ENCODE measurements at places on chromosomes 6 and 20.
A peak's percentile ranks its signal among the peaks of the same experiment; 100 is the strongest.

DNA sequence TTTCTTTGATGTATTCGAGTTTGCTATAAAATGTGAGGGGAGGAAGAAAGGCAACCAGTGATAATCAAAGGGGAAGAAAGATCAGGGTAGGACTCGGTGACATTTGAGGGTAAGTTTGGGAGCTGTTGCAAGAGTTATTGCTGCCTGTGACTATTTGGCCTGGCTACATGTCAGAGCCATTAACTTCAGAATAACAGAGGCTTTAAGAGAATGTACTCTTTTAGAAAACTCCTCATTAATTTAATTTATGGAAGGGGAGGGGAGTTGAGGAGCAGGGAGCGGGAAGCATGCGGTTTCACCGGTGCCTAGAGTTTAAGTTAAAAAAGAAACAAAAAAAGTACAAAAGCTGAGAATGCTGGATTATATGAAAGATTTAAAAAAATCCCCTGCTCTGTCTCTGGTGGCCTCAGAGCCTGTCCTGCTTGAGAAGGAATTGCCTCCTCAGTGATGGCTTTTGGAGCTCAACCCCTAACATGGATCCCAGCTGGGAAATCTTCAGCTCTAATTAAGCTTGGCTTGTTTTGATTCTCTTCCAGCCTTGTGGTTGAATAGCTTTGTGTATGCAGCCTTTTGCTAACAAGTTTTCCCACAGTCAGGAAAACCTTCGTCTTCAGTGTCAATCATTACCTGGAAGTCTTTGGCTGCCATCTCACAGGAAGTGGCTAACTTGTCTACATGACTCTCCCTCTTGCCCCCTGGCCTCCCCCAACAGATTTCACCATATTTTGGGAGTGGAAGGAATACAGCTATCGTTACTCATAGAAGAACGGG is 238.2 kb downstream of the SOX4 start:
- no peak for DNase-seq

- no peak for DNase-seq
Observed at GRCh38 chr6:137830511-137830911, 36.5 kb upstream of the TNFAIP3 start.

DNA sequence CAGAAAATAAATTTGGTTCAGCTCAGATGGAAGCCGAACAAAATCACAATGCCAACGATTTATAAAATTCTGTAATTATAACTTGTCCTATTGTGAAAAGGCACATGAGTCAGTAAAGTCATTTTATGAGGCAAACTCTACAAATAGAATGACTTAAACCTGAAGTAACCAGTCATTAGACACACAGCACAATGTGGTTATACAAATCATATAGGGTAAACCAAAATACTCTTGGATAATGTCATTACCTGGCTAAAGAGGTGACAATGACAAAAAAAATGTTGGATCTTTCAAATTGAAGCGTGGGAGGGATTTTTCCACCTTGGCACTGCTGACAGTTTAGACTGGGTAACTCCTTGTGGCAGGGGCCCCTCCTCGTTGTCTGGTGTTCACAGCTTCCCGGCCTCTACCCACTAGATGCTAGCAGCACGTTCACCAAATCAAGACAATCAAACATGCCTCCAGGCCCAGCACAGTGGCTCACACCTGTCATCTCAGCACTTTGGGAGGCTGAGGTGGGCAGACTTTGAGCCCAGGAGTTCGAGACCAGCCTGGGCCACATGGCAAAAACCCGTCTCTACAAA is 5.0 kb downstream of the ANKRD60 start:
- DNase-seq, result no peak

- DNase-seq, result no peak
Observed at GRCh38 chr20:63072231-63072791, 65.5 kb upstream of the BHLHE23 start.

- DNase-seq, result no peak
Observed at GRCh38 chr6:54196905-54197304, 85.7 kb downstream of the MLIP start.

DNA sequence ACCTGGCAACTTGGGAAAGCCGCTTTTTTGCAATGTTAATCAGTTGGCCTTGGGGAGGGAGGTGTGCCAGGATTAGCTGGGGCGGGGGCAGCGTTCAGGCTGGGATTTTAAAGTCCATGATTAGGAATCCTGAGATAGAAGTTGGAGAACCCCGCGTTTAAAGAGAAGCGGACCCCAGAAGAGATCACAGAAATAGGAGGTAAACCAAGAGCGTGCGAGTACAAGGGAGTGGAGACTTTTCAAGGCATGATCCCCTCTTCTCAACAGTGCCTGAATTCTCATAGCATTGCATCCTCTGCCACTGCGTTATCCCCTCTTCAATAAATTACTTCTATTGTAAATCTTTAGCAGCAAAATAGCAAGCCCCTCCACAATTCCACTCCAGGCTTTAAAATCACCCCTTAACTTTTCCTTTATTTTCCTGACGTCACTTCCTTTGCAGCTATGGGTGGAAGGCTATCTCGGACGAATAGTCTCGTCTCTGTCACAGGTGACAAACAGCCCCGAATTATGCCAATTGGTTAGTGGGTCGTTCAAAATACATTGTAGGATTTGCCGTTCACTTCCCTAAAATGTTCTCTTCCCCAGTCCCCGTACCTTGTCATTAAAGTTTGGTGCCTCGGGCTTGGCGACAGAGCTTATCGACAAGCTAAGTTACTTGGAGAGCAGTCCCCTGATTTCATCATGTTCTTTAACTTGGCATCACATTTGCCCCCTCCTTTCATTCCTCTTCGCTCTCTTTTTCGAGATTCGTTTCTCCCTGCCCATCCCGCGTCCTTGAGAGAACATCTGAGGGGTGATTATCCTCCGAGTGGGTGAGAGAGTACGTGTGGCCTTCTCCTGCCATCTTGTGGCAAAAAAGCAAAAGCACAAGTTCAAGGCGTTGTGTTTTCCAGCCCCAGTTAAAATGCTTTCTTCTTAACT is 17.1 kb downstream of the OR2B2 start:
- peak; percentile 83 for DNase-seq

DNA sequence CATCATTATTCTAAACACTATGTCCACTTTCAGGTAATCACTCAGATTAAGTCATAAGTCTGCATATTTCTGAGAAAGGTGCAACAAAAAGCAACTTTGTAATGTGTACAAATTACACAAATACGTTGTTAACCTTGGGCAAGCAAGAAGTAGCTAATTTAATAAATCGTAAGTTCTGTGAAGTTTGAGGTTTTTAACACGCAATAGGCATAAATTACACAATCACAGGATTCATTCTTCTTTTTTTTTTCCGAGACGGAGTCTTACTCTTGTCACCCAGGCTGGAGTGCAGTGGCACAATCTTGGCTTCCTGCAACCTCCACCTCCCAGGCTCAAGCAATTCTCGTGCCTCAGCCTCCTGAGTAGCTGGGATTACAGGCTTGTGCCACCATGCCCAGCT is 57.2 kb upstream of the F13A1 start:
- no peak for DNase-seq

DNA sequence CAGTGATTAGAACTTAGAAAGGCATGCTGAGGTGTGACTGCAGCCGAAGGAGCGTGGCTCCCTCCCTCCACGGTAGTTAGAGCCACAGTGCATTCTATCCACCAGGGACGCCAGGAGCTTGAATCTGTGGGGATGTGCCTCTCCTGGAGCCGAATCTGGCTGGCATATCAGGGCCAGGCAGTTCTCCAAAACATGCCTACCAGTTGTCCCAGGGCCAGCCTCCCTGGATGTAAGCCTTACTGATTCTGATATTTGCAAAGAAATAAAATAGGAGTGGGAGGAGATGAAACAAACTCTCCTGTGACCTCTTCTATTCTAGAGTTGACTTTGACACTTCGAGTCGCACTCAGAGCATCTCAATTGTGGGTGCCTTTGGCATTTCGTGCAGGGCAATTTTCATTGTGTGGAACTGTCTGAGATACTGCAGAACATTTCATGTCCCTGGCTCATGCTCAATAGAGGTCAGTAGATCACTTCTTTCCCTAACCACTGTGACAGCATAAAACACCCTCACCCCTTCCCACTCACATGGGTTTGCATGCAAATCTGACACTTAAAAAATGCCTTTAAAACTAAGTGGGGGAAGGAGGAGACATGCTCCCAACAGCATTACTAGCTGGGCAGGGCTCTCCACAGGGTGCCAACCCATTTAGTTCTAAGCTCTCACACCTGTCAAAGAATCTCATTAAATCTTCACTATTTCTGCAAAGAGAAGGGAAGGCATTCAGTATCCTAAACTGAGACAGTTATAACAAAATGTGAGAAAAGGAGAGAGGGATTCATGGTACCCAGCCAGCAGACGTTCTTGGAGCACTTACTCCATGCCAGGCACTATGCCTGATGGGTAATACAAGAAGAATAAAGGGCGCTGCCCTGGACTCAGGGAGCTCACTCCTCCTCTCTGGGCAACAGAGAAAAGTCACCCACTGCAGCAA is 378.9 kb downstream of the PREX1 start:
- DNase-seq, result no peak

DNA sequence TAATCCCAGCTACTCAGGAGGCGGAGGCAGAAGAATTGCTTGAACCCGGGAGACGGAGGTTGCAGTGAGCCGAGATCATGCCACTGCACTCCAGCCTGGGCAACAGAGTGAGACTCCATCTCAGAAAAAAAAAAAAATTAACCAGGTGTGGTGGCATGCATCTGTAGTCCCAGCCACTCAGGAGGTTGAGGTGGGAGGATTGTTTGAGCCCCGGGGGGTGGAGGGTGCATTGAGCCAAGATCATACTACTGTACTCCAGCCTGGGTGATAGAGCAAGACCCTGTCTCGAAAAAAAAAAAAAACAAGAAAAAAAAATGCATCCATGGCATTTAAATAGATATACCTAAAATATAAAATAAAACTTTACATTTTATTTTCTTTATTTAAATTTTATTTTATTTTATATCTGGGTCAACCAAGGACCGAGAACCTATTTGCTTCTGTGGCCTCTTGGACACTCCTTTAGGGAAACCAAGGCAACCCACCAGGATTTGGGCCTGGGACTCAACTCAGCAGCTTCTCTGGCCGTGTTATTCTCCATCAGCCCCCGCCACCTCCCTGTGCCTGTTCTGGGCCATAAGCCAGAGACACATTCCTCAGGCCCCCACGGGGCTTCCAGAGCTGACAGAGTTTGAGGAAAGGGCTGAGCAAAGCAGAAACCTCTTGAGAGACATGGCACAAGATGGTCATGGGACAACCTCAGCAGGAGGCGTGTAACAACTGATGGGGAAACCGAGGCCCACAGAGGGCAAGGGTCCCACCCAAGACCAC is 6.2 kb downstream of the SNTA1 start:
- no peak for DNase-seq

DNA sequence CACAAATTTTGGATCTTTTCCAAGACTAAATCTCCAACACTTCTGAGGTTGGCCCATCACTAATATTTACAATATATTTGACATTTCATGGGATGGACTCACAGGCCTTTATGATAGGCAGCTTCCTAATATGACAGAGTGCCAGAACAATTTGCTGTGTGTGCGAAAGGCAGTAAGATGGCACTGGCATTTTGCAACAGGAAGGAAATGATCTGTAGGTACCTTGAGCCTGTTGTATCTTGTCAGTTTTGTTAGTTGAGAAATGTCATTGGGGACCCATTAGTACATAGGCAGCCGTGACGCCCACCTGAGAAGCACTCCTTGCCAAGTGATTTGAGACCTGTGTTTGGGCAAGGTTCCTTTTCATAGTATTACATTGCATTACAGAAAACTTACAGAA is 153.4 kb upstream of the HEY2 start:
- no peak for DNase-seq

DNA sequence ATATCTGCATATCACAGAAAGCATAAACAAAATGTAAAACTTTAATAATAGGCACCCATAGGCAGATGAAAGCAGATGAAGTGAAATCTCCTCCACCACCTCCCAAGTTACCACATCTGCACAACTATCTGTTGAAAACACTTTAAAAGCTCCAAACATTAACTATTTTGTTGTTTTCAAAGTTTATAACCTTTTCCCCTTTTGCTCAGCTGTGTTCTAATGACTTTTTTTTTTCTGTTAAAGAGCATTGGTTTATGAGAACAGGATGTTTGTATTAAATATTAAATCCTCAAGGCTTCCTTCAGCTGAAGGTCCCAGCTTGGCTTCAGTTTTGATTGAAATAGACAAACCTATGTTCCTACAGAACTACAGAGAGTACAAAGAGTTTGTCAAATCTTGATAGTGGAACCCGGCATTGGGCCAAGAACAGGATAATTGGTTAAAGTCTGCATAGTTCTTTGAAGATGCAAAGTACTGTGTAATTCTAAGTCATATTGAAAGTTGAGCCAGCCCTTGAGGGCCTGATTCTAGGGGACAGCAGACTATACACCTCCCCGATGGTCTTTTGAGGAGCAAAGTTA is 255.1 kb upstream of the JAG1 start:
- no peak for DNase-seq

DNA sequence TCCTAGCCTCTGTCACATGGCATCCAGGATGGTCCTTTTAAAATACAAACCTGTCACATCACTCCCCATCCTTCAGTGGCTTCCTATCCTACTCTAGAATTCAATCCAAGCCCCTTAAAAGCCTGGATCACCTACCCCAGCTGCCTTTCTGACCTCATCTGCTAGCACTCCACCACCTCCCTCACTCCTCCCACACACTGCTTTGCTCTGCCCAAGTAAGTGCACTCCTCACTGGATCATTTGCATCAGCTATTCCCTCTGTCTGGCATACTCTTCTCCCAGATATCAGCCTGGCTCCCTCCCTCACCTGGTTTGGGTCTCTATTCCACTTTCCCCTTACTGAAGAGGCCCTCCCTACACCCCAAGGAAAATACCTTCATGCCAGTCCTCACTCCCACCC is 10.5 kb downstream of the C6orf136 start:
- no peak for DNase-seq

GRCh38 chr6:43376551-43376981 is 7.1 kb upstream of the ZNF318 start:
- DNase-seq, result no peak

DNA sequence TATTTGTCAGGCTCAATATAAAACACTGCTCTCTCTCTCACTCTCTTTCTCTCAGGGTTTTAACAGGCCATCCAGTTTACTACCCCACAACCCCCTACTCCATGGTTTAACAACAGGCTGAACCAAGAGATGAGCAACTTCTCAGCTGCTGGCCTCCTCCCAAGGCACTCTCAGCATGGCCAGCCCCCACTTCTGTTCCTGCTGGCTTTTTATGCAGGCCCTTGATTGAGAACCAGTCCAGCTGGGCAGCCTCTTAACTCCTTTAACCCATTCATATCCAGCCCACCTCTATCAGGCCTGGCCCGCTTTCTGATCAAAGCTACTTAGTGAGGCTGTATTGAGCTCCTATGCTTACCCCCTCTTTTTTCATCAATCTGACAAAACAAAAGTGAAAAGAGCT is 346.8 kb upstream of the POU3F2 start:
- DNase-seq, result no peak

GRCh38 chr6:30238178-30238795 is 25.1 kb upstream of the TRIM26 start:
- DNase-seq, result no peak

DNA sequence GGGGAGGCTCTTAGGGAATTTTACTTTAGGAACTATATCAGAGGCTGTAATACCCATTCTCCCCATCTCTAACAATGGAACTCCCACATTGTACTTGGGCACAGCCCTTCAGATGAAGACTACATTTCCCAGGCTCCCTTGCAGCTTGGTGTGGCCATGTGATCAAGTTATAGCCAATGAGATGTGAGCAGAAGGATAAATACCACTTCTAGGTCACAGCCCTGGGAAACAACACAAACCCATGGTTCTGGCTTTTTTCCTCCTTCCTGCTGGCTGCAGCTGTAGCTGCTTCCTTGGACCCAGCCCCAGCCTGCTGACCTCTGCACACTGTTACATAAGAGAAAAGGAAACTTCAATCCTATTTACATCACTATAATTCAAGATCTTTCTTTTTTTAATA is 445.9 kb upstream of the JARID2 start:
- peak; percentile 90 for DNase-seq

Data from SW 1271 (cell line).